ENCODE measurements at places on chromosomes 5 and 9. TPM values are rescaled to one million over a fixed set of nuclear protein-coding genes. Genes with fewer than 3 reads are reported as not detected.

GRCh38 chr5:166581826-166582225 is 1709.6 kb upstream of the WWC1 start:
- DNase-seq = no peak

Gene GAS1
- total RNA-seq = 0.15 TPM

GRCh38 chr5:150791536-150791935 is 13.0 kb downstream of the SMIM3 start:
- DNase-seq = no peak

Gene SLC1A3
- not detected for total RNA-seq

Gene RIOK2
- 28.9 TPM for total RNA-seq

Gene STK32A
- not detected for total RNA-seq

DNA sequence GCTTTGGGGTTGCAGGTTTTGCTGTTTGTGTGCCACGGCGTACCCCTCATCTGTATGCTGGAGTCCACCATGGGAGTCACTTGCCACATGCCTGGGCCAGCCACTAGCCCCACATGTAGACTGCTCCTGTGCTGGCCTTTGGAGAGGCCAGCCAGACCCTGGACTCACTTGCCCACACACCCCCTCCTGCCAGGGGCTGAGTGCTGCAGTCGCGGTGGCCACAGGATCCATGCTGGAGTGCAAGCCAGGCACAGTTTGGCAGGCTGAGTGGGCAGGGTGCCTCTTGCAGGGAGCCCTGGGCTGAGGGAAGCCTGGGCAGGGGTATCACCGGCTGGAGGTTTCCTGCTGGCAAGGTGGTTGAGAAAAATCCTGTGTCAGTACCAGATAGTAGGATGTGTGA is 25.6 kb upstream of the GCNT1 start:
- DNase-seq = no peak

DNA sequence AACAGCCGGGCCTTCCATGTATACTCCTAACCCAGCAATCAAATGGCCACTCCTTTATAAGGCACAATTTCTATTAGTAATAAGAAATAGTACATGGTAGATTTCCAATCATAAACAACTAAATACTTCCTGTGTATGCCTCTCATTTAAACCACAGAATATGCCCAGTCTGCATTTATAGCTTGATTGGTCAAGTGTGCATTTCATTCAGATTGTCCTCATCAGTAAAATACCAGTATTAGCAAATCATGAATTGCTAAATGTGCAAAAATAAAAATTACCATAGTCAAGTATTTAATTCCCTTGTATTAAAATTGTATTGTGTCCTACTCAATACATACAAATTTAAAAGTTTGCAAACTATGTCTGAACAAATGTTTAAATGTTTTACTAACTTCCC is 406.2 kb downstream of the KDM4C start:
- DNase-seq = no peak

Gene SLC45A2
- not detected for total RNA-seq

DNA sequence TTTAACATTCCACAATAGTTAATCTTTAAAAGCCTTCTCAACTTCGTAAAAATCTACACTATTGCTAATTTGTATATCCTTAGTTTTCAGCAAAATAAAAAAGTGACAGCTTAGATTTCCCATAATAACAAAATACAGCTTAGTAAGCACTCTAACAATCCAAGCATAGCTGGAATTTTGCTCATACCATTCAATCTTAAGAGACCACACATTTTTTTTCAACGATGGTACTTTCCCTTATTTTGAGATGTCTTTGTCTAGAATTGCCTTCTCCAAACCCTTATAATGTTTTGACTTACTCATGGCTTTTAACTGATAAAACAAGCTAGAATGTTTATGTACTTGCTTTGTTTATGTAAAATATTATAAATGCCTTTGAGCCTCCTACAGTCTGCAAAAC is 65.6 kb downstream of the HOMER1 start:
- DNase-seq = no peak

GRCh38 chr9:112434487-112434886 is 52.1 kb upstream of the KIAA1958 start:
- DNase-seq = no peak

DNA sequence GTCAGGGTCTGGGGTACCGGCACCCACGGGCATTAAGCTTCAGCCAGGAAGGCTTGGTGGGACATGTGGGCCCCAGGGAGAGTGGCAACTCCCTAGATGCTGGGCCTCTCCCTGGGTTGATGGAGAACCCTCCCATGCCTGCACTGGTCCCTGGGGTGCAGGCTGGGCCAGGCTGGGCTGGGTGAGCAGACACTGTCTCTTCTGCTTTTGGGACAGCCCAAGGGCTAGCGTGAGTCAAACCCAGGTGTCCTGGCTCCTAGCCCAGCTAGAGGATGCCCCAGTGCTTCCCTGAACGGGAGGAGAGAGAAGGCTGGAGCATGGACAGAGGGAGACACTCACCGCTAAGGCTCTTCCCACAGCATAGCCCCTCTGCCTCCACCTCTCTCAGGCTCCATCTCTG is 5.7 kb upstream of the AQP7 start:
- no peak for DNase-seq

Gene INSYN2B
- total RNA-seq = not detected

GRCh38 chr9:98709968-98710965 is 1.5 kb upstream of the GABBR2 start:
- DNase-seq = peak; percentile 49

DNA sequence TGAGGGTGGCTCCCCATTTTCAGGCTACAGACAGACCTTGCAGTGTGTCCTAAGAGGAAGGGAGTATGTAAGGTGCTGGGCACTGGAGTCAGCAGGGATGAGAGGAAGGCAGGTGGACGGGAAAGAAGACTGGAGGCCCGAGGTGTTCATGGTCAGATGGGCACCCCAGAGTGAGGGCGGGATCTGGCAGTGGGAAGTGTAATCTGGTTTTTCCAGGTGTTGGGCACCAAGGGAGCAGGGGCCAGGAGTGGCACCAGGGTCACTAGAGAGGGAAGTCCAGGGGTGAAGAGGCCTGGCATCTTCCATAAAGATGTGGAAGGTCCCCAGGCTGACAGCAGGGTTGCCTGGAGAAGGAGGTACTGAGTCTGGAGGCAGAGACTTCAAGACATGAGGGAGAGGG is 29.7 kb downstream of the PITX1 start:
- DNase-seq = no peak

DNA sequence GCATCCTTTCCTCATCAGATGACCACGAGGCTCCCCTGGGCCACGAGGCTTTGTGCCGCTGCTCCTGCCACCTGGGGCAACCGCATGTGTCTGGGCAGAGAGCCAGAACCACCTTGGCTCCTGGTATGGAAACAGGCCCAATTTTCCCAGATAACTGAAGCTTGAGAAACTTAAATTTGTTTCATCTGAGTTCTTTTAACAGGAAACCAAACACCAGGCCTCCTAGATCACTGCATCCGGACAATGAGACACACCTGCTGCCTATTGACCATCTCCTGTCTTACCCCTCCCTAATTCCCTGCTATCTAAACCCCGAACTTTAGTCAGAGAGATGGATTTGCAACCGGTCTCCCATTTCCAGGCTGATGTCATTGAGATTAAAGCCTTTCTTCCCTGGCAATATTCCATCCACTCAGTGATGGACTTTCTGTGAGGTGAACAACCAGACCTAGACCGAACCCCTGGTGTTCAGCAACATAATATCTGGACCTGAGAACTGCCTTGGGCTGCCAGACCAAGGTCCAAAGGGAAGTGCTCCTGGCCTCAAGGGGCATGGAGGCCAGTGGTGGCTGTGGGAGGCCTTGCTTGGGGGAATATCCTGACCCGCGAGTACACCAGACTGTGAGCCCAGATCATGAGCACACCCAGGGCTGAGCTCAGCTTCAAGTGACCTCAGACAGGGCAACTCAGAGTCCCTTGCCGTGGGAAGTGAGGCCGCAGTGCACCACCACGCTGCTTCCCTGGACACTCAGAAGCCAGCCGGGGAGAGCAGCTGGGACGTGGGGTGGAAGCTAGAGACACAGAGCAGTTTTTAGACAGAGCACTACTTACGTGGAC is 199.7 kb downstream of the HSPA4 start:
- no peak for DNase-seq

Measured in Karpas-422 (cell line).